ENCODE measurements at places on chromosomes 1 and 21. TPM values are rescaled to one million over a fixed set of nuclear protein-coding genes. Genes with fewer than 3 reads are reported as not detected.

The CADM3 gene
- total RNA-seq, result 3.4 TPM

The TRIM58 gene
- 3.8 TPM for total RNA-seq

The ADAM30 gene
- not detected for total RNA-seq

The TSPAN2 gene
- 8.7 TPM for total RNA-seq

The BSND gene
- total RNA-seq, result not detected

The LCE2A gene
- not detected for total RNA-seq

The TPTE gene
- not detected for total RNA-seq

The A3GALT2 gene
- total RNA-seq, result not detected

The GJA8 gene
- total RNA-seq, result not detected

The C8B gene
- total RNA-seq, result 0.71 TPM

The CYP4B1 gene
- 53.8 TPM for total RNA-seq

The PRDM2 gene
- total RNA-seq, result 39.6 TPM

The RNF186 gene
- not detected for total RNA-seq

The FLG2 gene
- not detected for total RNA-seq

The SLC2A5 gene
- total RNA-seq, result 1.4 TPM

The ZBTB21 gene
- 12.2 TPM for total RNA-seq

The ILDR2 gene
- 2.1 TPM for total RNA-seq

The LRRC38 gene
- not detected for total RNA-seq

The CCSAP gene
- 7.1 TPM for total RNA-seq

The ZNF436 gene
- 9.2 TPM for total RNA-seq

The TEDDM1 gene
- total RNA-seq, result not detected

The SPATA21 gene
- not detected for total RNA-seq

The SLC1A7 gene
- total RNA-seq, result 0.44 TPM

The DENND1B gene
- 16.4 TPM for total RNA-seq

The LRRC47 gene
- total RNA-seq, result 34.2 TPM

The TARBP1 gene
- total RNA-seq, result 23.8 TPM

The OR2T11 gene
- total RNA-seq, result not detected

The TINAGL1 gene
- total RNA-seq, result 106 TPM

The PLA2G5 gene
- 4.9 TPM for total RNA-seq

The ERICH3 gene
- 3.5 TPM for total RNA-seq

The GUCA2A gene
- total RNA-seq, result not detected
